ENCODE measurements at places on chromosomes 6 and 20.

DNA sequence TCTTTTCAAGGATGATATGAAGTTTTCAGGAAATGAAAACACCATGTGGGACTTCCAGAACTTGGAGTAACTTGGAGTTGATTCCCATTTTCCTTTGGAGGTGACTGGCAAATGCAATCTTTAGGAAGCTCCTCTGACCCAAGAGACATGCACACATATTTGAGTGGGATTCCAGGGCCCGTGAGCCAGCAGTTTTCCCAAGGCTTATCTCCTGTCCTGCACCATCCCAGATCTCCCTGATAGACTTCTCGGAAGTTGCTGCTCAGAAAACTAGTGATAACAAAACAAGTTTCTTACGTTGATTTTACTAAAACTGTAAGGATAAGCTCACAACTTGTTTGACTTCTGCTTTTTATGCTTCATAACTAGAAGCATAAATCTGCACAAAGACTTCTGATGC, 25.6 kb downstream of the SLC35F1 start:
- DNase-seq, result no peak

- DNase-seq, result no peak
Measured at GRCh38 chr20:36737183-36737499, 8.7 kb downstream of the NDRG3 start.

- DNase-seq, result no peak
Measured at GRCh38 chr20:56842056-56842455, 212.9 kb downstream of the TFAP2C start.

- DNase-seq, result no peak
Measured at GRCh38 chr6:113855500-113856374, 1.4 kb upstream of the MARCKS start.

GRCh38 chr20:373171-373890, 7.2 kb upstream of the TRIB3 start:
- no peak for DNase-seq

GRCh38 chr6:73203098-73203497, 22.2 kb downstream of the KHDC1L start:
- DNase-seq, result no peak

- DNase-seq, result no peak
Measured at GRCh38 chr6:15292721-15293302, 46.9 kb downstream of the JARID2 start.

- no peak for DNase-seq
Measured at GRCh38 chr20:49894073-49894470, 21.3 kb downstream of the SPATA2 start.

Data from D721Med (cell line).